Activated CD8-positive, alpha-beta memory T cell treated with anti-CD3 and anti-CD28 coated beads for 36 hours (primary cell): ENCODE measurements at places on chromosomes 7 and 10. TPM values are rescaled to one million over a fixed set of nuclear protein-coding genes. Genes with fewer than 3 reads are reported as not detected.

The NEUROD6 gene
- total RNA-seq, result not detected

The PRLHR gene
- not detected for total RNA-seq

The MRLN gene
- not detected for total RNA-seq

The CALHM3 gene
- not detected for total RNA-seq

The CFAP70 gene
- 0.72 TPM for total RNA-seq

The CALD1 gene
- total RNA-seq, result 2.1 TPM

The IDI2 gene
- not detected for total RNA-seq

The KCP gene
- total RNA-seq, result 0.53 TPM

The SUGCT gene
- 1.3 TPM for total RNA-seq

The MKX gene
- 0.30 TPM for total RNA-seq

The TYW1B gene
- 4.8 TPM for total RNA-seq

The A1CF gene
- not detected for total RNA-seq

The C7orf33 gene
- not detected for total RNA-seq

The FGFBP3 gene
- 3.3 TPM for total RNA-seq

The CAV2 gene
- 0.27 TPM for total RNA-seq

The SPOCK2 gene
- 48.8 TPM for total RNA-seq

The ZNF239 gene
- 1.5 TPM for total RNA-seq

The AKR1C4 gene
- not detected for total RNA-seq

The MORN4 gene
- total RNA-seq, result 3.6 TPM

The SFTPA1 gene
- not detected for total RNA-seq

The WDR86 gene
- total RNA-seq, result not detected

The CPED1 gene
- total RNA-seq, result not detected

The HOXA1 gene
- 0.15 TPM for total RNA-seq

The CUZD1 gene
- total RNA-seq, result 2.9 TPM

The CDH23 gene
- 0.25 TPM for total RNA-seq

The NUTM2E gene
- not detected for total RNA-seq

The GJC3 gene
- 0.59 TPM for total RNA-seq

The DLX6 gene
- total RNA-seq, result not detected

The SLC18A3 gene
- total RNA-seq, result not detected

The ZNF248 gene
- 6.5 TPM for total RNA-seq

The NCAPG2 gene
- total RNA-seq, result 90.9 TPM

The ZNF853 gene
- total RNA-seq, result 3.9 TPM

The HSPB1 gene
- total RNA-seq, result 66.0 TPM

The NAT16 gene
- total RNA-seq, result not detected

The PKD2L1 gene
- not detected for total RNA-seq

The GPR26 gene
- not detected for total RNA-seq

The AKR1C8 gene
- total RNA-seq, result not detected

The CPA2 gene
- not detected for total RNA-seq

The ARMH3 gene
- total RNA-seq, result 23.5 TPM

The SPDYE5 gene
- total RNA-seq, result not detected

The ADK gene
- 64.5 TPM for total RNA-seq

The GRB10 gene
- 0.42 TPM for total RNA-seq

The ANKRD22 gene
- total RNA-seq, result 0.17 TPM

The CNNM1 gene
- 0.23 TPM for total RNA-seq

The SPDYE9 gene
- not detected for total RNA-seq

The MYH16 gene
- not detected for total RNA-seq

The ITGB8 gene
- total RNA-seq, result 0.04 TPM

The CYP3A4 gene
- total RNA-seq, result not detected

The ABCC2 gene
- 0.91 TPM for total RNA-seq

The MMP21 gene
- total RNA-seq, result not detected
